ENCODE measurements at places on chromosomes 2 and 18. TPM values are rescaled to one million over a fixed set of nuclear protein-coding genes. Genes with fewer than 3 reads are reported as not detected.

DNA sequence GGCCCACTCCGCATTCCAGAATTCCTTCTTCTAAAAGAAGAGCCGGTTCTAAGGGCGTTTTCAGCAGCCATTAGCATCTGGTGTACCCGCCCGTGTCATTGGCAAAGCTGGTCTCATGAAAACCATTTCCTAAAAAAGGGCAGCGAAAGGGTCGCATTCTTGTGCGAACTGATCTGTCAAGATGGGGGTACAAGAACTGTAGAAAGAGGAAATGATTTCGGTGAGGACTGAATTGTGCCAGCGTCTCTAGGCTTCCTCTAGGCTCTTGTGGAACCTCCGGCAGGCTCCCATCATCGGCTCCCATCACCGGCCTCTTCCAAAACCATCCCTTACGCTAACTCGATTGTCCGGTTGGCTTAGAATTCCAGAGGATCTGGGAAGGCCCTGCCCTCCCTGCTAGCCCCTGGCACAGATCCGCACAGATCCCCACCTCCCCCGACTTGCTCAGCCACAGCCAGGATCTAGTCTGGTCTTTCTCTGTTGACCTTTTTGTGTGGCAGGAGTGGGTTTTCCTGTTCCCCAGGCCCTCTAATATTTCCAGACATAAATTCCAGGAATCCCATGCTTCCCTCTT lies 1.3 kb downstream of the RAB31 start:
- peak; percentile 59 for DNase-seq

GRCh38 chr2:137921105-137921880 lies 43.0 kb upstream of the HNMT start:
- DNase-seq = no peak

DNA sequence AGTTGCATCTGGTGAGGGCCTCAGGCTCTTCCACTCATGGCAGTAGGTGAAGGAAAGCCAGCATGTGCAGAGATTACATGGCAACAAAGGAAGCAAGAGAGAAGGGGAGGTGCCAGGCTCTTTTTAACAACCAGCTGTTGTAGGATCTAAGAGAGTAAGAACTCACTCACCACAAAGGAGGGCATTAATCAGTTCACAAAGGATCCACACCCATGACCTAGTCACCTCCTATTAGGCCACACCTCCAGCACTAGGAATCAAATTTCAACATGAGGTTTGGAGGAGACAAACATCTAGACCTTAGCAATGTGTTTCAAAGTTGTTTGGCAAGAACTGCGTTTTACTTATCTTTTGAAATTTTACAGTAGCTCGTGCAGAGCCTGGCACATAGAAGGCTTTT lies 20.5 kb upstream of the REG3A start:
- no peak for DNase-seq

DNA sequence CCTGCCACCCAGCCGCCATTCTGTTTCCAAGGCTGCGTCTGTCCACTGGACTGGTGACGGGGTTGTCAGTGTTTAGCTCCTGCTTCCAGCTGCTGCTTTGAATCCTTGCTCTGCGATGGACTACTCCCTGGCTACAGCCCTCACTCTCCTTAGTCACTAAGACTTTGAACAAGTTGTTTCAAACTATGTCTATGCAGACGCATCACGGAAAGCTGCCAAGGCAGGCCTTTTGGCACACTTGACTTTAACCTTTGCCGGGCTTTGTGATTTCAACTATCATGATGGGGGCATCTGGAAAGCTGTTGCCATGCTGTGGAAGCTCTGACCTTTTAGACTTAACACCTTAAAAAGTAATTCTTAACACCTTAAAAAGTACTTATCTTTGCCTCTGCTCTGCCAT lies 54.4 kb downstream of the PDE11A start:
- DNase-seq = no peak

SERPINB4 gene
- total RNA-seq = not detected

Measured in H7 (cell line).